WTC11 (cell line): ENCODE measurements at places on chromosomes 7 and 10. TPM values are rescaled to one million over a fixed set of nuclear protein-coding genes. Genes with fewer than 3 reads are reported as not detected.

DNA sequence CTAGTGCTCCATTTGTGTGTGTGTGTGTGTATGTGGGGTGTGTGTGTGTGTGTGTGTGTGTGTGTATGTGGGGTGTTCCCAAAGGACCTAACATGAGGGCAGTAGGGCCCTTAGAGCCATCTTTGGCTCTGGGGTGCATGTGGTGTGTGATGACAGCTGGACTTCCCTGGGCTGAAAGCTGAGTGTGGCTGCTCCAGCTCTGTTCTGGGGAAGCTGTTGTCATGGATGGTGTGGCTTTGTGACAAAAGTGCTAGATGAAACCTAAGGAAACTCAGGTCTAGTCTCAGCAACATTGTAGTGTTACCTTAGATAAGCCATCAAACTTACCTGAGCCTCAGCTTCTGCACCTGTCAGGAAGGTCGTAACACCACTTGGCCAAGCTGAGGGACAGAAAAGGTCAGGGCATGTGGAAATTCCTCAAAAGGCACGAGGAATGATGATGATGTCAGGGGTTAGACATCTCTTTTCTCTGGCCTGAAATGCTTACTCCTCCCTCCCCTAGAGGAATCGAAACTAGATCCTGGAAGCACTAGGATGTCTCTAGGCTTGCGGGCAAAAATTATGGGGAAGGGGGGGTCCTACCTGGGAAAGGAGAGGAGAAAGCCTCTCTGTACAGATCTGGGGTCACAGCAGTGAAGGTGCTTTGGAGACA is 115.4 kb downstream of the RPS24 start:
- DNase-seq, result no peak

- no peak for DNase-seq
Measured at GRCh38 chr10:126734015-126734414, 63.5 kb upstream of the C10orf90 start.

The CALHM3 gene
- total RNA-seq, result 0.13 to 0.18 TPM (median 0.16 TPM) in 3 replicates

The FGL2 gene
- 0.05 TPM in 1 of 3 replicates, not detected in the others for total RNA-seq

- no peak for DNase-seq
Measured at GRCh38 chr10:1241973-1242935, 186.1 kb downstream of the WDR37 start.

DNA sequence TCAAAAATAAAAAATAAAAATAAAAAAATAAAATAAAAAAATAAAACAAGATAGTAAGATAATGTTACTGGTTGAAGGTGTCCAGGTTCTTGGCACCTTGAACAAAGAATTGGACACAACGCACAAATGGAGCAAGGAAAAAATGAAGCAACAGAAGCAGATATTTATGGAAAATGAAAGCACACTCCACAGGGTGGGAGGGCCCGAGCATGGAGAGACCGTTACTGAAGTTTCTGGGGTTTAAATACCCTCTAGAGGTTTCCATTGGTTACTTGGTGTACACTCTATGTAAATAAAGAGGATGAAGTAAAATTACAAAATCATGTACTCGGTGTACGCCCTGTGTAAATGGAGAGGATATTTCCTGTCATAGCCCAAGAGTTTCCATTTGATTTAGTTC is 15.7 kb upstream of the PFKP start:
- no peak for DNase-seq

The CALU gene
- 150 to 163 TPM (median 159 TPM) in 3 replicates for total RNA-seq

GRCh38 chr10:114102256-114102655 is 58.6 kb downstream of the ADRB1 start:
- DNase-seq, result no peak

- DNase-seq, result peak; percentile 48
Measured at GRCh38 chr7:29611941-29612544, 48.4 kb downstream of the PRR15 start.

DNA sequence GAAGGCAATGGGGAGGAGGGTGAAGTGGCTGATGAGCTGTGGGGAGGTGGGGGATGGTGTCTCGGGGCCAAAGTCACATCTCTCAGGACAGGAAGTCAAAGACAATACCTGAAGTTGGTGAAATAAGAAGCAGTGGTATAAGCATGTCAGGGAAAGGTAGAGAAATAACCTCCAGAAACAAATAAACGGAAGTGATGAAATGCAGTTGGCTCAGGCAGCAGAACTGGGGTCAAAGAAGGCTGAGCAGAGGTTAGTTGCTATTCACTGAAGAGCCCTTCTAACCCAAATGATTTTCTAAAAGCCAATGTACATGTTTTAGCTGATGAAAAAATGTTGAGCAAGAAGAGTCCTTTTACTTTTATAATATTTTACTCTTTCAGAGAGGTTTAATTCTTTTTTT is 78.6 kb upstream of the ADRB1 start:
- no peak for DNase-seq

DNA sequence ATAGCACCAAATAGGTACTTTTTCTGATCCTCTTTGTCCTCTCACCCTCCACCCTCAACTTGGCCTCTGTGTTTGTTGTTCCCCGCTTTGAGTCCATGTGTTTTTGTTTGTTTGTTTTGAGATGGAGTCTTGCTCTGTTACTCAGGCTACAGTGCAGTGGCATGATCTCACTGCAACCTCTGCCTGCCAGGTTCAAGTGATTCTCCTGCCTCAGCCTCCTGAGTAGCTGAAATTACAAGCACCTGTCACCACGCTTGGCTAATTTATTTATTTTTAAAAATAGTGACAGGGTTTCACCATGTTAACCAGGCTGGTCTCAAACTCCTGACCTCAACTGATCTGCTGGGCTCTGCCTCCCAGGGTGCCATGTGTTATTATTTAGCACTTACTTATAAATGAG is 5.3 kb downstream of the ZNF273 start:
- no peak for DNase-seq

- no peak for DNase-seq
Measured at GRCh38 chr10:113113241-113113640, 163.2 kb downstream of the TCF7L2 start.

DNA sequence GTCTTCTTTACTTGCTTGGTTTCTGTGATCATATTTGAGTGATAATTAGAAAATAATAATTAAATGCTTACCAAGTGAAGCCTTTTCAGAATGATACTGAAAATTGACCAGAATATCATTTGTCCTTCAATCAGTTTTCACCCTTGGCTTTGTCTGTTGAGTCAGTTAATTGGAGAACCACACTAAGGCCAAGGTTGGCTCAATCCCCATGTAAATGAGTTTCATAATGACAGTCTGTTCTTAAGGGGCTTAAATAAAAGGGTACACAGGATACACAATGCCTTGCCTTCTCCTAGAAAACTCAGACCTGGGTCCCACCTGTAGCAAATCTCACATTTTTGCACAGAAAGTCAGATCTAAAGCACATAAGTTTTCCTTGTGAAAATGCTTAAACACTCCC is 31.3 kb upstream of the EGR2 start:
- no peak for DNase-seq

- DNase-seq, result no peak
Measured at GRCh38 chr7:116041615-116042014, 11.1 kb upstream of the TFEC start.

GRCh38 chr7:1054861-1055450 is 10.6 kb downstream of the GPR146 start:
- no peak for DNase-seq

The VAX1 gene
- total RNA-seq, result 0.04 TPM in 1 of 3 replicates, not detected in the others
